Uterus (tissue), 4 donors: ENCODE measurements at places on chromosomes 2 and 18. TPM values are rescaled to one million over a fixed set of nuclear protein-coding genes. Genes with fewer than 3 reads are reported as not detected.

Gene ZSWIM2
- not detected for total RNA-seq

Gene ALMS1
- 51.0 TPM for total RNA-seq

Gene RETREG2
- 216 TPM for total RNA-seq

Gene G6PC2
- total RNA-seq = 0.95 TPM

Gene RASGRP3
- 5.1 TPM for total RNA-seq

Gene VWA3B
- not detected for total RNA-seq

Gene COBLL1
- 9.5 TPM for total RNA-seq

Gene FKBP7
- 30.2 TPM for total RNA-seq

Gene TPO
- not detected for total RNA-seq

Gene CFC1
- 0.62 TPM for total RNA-seq

Gene RAX
- not detected for total RNA-seq

Gene ASB18
- not detected for total RNA-seq

Gene ST6GAL2
- 2.6 TPM for total RNA-seq

Gene NCKAP1
- 218 TPM for total RNA-seq

- peak; percentile 78 for DNase-seq
Observed at GRCh38 chr2:226661789-226662545, 137.7 kb downstream of the IRS1 start.

GRCh38 chr2:201996006-201996405 lies 37.6 kb upstream of the FZD7 start:
- DNase-seq = no peak

GRCh38 chr2:37326285-37326684 lies 1.7 kb upstream of the PRKD3 start:
- DNase-seq = no peak

GRCh38 chr2:74688881-74689280 lies 34.8 kb downstream of the SEMA4F start:
- DNase-seq = no peak

DNA sequence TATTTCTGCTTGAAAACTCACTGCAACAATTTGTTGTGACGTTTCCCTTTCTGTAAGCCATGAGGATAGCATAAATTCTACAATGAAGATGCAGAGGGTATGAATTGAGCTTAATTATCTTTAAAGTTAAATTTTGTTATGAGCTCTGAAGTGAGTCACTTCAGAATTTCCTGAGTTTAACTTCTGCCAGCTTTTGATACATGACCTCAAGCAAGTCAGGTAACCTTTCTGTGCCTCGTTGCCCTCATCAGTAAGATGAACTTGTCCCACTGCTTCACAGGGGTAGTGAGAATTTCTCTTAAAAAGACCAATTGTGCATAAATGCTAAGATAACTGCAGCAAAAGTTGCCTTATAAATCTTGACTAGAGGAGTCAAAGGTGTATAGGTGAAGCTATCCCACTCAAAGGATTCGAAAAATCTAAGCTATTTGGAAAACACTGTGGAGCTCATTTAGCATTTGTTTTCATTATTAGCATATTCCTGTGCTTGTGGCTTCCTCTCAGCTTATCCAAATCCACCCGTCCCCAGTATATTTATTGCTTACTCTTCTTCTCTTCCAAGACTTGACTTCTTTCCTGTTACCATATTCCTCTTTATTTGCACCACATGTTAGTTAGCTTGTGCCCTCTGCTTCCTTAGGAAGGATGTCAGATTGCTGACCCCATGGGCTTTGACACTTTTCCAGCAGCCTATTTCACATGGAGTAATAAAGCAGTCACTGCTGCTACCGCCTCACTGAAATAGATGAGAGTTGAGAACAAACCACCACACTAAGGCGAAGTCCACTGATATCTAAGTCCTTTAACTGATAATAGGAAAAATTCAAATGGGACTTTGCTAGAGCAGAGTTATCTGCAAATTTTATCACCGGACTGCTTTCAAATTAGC lies 428.6 kb downstream of the ERBB4 start:
- DNase-seq = no peak

DNA sequence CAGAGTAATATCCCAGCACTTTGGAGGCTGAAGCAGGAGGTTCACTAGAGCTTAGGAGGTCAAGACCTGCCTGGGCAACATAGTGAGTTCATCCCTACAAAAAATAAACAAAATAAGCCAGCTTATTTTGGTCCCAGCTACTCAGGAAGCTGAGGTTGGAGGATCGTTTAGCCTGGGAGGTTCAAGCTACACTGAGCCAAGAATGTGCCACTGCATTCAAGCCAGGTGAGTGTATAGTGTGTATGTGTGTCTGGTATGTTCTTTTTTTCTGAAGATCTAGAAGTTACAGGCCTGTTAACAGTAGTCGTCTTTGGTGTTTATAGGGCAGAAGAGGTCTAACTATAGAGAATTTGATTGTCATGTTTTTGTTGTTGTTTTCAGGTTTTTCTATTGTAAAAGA lies 40.2 kb downstream of the ZC3H15 start:
- DNase-seq = no peak

DNA sequence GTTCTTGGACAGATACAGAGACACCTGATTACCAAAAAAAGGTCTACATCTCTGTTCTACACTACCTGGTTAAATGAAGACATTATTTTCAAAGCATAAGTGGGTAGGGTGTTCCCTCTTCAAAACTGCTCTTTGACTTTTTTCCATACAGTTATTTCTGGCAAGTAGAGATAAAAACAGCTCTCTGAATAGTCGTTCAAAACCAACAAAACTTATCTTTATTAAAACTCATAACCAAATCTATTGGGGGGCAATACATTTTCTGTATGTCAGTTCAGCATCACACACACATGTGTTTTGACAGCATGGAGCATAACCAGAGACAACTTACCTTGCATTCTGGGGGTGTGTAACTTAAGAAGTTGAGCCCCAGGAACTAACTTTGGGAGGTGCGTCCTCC lies 149.0 kb upstream of the EPC2 start:
- no peak for DNase-seq

DNA sequence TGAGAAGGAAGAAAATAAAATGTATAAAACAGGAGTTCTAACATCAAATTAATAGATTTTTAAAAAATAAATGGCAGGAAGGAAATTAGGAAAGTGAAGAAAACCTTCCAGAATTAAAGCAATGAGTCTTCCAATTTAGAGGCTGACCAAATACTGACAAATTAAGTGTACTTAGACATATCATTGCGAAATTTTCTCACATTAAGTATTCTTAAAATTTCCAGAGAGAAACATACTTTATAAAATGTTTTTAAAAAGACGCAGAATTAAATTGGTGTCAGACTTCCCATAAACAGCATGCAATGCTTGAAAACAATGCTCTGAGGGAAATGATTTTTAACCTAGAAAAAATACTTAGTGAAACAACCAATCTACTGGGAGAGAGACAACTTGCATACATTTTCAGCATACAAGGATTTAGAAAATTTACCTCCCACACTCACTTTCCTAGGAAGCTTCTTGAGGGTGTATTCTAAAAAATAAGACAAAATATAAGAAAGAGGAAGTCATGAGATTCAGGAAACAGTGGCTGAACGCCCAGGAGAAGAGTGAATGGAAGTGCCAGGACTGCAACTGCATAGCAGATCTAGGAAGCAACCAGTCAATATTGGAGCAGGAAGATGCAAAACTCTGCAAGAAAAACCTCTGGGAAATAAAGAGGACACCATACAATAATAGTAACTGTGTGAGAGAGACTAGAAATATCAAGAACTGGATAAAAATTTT lies 339.9 kb downstream of the ADCYAP1 start:
- no peak for DNase-seq

- no peak for DNase-seq
Observed at GRCh38 chr18:36031903-36032302, 35.5 kb downstream of the RPRD1A start.

DNA sequence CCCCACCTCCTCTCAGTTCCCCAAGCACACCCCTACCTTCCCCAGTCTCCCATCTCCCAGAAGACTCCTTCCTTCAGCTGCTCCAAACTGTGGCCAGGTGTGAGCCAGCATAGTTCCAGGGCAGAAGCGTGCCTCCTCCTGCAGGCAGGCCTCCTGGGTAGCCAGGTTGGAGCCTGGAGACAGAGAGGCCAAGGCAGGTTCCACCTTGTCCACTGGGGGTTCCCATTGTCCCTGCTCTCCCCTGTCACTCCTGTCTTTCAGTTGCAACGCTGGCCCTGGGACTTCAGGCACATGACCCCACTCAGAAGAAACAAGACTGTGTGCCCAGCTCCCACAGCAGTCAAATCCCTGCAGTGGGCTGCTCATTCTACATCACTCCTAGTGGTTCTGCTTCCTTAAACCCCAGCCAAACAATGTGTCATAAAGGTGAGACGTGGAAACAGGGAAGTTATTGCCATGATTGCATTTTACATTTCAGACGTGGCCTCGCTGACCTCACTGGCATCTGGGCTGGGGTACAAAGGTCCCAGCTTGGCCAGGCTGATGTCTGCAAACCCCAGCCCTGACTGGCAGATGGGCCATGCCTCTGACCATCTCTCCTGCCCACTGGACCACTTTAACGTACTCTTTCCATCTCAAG lies 96.5 kb upstream of the BOD1L2 start:
- DNase-seq = no peak

- DNase-seq = no peak
Observed at GRCh38 chr2:228367356-228367755, 185.9 kb upstream of the SPHKAP start.

GRCh38 chr2:226798422-226799210 lies 1.0 kb downstream of the IRS1 start:
- DNase-seq = peak; percentile 55

DNA sequence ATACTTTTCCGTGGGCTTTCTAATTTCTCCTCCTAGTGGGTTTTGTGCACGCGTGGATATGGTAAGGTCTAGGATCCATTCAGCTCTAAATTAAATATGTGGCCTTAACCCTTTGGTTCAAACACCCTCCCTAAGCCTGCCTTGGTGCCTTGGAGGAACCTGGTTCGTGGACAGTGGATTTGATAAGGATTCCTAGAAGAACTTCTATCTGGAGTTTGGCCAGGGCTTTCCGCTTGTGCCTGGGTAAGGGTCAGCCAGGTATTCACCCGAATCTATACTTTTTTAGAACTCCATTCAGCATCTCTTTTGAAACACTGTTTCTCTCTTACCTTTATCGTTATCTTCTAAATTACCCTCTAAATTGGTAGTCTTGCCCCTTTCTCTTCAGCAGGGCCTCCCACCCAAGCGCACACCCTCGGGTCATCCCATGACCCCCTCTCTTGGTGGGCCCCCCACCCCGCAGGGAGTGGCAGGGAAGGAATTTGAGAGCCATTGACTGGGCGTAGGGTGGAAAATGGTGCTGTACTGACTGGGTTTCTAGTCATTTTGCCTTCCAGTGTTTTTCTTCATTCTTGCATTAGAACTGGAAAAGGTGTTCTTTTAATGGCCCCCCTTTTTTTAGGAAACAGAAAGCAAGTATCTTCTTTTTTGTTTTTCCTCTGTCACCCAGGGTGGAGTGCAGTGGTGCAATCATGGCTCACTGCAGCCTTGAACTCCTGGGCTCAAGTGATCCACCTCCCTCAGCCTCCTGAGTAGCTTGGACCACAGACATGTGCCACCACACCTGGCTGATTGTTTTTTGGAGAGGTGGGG lies 1.8 kb downstream of the SOCS6 start:
- DNase-seq = no peak

DNA sequence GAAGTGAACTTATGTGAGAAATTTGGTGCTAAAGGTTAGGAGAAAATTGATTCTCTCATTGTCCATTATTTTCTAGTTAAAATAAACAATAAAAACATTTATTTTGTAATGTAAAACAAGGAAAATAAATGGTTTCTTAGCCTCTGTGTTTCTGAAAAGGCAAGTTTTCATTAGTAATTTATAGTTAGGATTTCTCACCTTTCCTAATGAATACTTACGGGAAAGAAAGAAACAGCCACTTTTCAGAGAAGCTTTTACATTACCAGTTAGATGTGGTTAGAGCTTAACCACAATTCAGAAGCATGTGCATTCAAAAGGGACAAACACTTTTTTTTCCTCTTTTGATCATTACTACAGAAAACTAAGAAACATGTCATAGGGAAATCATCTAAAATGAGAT lies 18.8 kb downstream of the NEMP2 start:
- DNase-seq = no peak

GRCh38 chr18:56861244-56861643 lies 210.1 kb downstream of the WDR7 start:
- DNase-seq = no peak

DNA sequence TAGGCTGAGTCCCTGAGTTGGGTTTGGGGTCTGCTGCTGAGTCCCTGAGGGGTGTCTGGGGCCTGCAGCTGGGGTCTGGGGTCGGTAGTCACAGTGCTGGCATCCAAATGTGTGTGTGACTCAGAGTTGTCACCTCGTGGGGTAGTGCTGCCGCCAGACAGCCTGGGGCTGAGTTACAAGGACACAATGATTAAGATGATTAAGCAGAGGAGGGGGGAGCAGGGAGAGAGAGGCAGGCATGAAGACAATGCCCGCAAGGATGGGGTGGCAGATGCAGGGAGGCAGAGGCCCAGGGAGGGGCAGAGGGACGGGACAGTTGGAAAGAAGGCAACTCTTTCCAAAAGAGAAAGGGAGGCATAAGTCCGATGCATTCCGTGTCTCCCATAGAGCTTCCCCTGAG lies 120.2 kb downstream of the CELF4 start:
- DNase-seq = no peak

DNA sequence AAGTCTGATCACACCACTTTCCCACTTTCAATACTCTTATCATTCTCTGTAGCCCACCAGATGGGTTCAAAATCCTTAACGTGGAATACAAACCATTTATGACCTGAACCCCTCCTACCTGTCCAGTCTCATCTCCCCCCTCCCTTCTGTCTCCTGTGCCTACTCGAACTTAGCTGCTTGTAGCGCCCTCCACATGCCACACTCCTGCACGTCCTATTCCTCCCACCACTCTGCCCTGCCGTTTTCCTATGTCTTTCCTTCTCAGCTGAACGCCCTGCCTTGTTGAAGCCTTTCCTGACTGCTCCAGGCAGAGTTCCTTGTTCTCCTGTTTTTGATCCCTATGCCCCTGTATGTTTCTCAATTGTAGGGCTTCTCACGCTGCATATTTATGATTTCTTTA lies 390.1 kb downstream of the HRH4 start:
- DNase-seq = no peak

GRCh38 chr2:136653861-136654260 lies 111.5 kb upstream of the THSD7B start:
- no peak for DNase-seq

DNA sequence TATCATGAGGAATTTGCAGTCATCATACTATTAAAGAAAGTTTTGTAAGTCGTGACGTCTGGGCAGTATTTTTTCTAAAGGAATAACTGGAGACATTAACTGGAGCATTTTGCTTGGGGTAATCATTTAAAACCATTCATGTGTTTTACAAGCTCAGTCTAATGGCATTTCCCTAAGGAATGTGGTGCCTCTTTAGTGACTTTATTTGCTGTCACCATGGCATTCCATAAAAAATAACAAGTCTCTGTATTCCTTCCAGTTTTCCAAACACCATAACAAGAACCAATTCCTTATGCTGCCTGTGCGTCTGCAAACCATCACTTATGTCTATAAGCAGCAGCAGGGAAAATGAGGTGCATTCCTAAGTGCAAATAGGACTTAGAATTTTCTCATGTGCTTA lies 82.8 kb downstream of the EPB41L3 start:
- DNase-seq = no peak
